ENCODE measurements at places on chromosomes 7 and 10. TPM values are rescaled to one million over a fixed set of nuclear protein-coding genes. Genes with fewer than 3 reads are reported as not detected.

The PHYHIPL gene
- not detected for total RNA-seq

GRCh38 chr7:1263391-1263951, 30.8 kb downstream of the UNCX start:
- no peak for DNase-seq

- DNase-seq = no peak
Observed at GRCh38 chr10:114347791-114348190, 56.5 kb downstream of the AFAP1L2 start.

The SPDYE6 gene
- total RNA-seq = not detected

Measured in naive thymus-derived CD8-positive, alpha-beta T cell (primary cell).